ENCODE measurements at places on chromosomes 4 and X.
A peak's percentile ranks its signal among the peaks of the same experiment; 100 is the strongest.

GRCh38 chrX:45851434-45851991, 650.8 kb upstream of the DIPK2B start:
- peak; percentile 9 for DNase-seq

DNA sequence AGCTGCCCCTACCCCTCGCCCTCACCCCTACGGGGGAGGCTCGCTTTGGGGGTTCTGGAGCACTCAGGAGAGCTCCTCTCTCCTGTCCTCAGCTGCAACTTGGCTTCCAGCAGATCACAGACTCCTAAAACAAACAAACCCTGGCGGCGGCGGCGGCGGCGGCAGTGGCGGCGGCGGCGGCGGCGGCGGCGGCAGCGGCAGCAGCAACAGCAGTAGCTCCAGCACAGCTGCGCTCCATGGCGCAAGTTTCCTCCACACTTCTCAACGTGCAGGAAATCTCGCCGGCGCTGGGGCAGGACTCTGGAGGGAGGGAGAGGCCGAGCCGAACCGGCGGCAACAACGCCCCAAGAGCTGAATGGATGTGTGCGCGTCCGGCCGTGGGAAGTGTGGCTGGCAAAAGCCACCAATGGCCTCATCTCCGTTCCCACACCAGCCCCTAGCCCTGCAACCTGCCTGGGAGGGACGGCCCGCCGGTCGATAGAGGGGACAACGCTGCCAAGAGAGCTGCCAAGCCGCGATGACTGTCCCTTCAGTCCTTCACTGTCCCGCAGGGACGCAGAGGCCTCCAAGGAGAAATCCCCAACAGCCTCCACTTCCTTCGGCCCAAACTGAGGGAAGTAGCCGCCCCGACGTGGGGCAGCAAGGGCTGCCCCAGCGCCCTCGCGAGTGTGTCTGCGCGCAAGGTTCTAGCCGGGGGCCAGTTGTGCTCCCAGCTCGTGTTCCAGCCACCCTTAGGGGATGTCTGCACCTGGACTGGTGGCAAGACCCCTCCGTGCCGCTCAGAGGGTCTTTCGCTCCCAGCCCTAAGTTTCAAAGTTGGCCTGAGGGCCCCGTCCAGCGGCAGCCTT, 775 bp downstream of the SHROOM4 start:
- DNase-seq, result no peak

DNA sequence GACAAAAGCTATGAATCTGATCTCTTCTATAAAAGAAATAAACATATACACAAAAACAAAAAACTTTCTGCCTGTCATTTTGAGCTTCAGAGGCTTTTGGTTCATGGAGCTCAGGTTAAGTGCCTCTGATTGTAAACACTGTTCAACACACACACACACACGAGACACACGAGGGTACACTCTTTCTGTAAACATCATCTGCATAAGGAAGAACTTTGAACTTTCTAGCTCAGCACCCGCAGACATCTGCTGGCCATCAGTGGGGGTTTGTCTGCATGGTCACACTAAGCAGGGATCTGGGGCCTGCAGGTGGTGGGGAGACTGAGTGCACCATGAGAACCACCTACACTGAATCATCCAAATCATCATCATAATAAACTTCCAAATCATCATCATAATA, 54.9 kb downstream of the STX18 start:
- DNase-seq, result no peak

- DNase-seq, result no peak
These were observed 270.5 kb upstream of the ARSJ start for GRCh38 chr4:114249976-114250375.

GRCh38 chrX:103825881-103826280, 6.2 kb downstream of the RAB9B start:
- DNase-seq, result no peak

DNA sequence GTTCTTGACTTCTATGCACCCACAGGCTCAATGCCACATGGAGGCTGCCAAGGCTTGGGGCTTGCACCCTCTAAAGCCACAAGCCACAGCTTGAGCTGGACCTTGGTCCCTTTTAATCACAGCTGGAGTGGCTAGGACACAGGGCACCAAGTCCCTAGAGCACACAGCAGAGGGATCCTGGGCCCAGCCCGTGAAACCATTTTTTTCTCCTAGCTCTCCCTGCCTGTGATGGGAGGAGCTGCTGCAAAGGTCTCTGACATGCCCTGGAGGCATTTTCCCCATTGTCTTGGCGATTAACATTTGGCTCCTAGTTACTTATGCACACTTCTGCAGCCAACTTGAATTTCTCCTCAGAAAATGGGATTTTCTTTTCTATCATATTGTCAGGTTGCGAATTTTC, 410.9 kb downstream of the GRID2 start:
- no peak for DNase-seq

GRCh38 chrX:104334971-104335370, 80.2 kb upstream of the ESX1 start:
- no peak for DNase-seq

GRCh38 chr4:40363382-40363920, 28.3 kb downstream of the CHRNA9 start:
- DNase-seq, result no peak

GRCh38 chr4:138078253-138078652, 163.9 kb downstream of the SLC7A11 start:
- no peak for DNase-seq

DNA sequence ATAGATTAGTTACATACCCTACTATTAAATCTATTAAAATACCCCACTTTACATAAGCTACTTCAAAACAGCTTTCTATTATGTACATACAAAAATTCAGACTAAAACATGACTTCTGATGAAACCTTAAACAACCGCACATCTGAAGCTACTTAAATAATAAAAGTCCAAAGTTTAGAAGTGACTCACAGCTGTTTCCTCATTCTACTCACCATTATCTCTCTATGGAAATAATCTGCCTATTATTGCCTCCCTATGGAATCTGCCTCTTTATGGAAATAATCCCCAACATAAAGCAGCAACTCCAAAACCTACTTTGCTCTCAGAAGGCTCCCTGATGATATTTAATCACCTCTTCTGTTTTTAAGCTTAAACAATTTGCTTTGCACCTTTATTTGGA, 15.7 kb upstream of the BANK1 start:
- no peak for DNase-seq

DNA sequence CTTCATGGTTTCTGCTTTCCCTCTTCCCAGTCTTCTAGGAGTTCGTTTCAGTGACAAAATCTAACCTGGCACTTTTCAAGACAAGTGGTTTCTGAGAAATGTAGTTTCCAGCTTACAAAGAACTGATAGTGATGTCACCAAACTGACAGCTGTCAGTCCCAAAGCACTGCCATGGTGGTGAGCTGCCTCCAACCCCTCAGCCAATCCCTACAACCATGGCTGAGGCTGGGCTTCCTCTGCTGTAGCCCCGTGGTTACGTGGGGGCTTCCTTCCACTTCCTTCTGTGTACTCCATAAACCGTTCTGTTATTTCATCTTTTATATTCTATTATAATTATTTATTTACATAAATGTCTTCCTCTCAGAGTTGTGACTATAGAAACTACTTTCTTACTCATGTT, 198.6 kb upstream of the AGA start:
- no peak for DNase-seq

DNA sequence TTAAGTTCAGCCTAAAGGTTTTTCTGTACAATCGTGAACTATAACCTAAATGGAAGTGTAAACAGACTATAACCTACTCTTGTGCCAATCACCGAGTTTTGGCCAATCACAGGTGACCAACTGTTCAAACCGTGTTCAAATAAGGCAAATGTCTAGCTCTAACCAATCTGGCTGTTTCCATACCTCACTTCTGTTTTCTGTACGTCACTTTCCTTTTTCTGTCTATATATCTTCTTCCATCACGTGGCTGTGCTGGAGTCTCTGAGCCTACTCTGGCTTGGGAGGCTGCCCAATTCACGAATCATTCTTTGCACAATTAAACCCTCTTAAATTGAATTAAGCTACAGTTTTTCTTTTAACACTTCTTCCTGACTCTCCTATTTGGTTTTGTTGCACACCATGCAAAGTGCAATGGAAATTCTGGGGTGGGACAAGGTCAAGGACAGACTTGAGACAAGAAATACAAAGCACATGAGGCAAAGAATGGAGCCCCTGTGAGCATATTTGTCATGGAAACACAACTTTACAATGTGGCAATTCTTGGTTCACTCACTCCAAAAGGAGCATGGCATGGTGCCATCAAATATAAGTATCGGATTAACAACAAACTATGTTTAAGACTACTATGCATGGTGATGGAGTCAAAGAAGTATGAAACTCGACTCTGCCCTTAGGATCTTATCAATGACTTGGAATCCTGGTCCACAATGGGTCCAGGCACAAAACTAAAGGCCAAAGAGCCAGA, 115.7 kb upstream of the FAM9B start:
- no peak for DNase-seq

DNA sequence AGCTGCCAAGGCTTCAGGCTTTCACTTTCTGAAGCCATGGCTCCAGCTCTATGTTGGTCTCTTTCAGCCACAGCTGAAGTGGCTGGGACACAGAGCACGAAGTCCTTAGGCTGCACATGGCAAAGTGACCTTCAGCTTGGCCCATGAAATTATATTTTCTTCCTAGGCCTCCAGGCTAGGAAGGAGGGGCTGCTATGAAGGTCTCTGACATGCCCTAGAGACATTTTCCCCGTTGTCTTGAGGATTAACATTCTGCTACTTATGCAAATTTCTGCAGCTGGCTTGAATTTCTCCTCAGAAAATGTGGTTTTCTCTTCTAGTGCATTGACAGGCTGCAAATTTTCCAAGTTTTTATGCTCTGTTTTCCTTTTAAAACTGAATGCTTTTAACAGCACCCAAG, 99.8 kb upstream of the KCNIP4 start:
- DNase-seq, result no peak

Measured in naive thymus-derived CD4-positive, alpha-beta T cell (primary cell).